ENCODE measurements at places on chromosomes 3 and 15. TPM values are rescaled to one million over a fixed set of nuclear protein-coding genes. Genes with fewer than 3 reads are reported as not detected.
A peak's percentile ranks its signal among the peaks of the same experiment; 100 is the strongest.

GRCh38 chr15:77819851-77820728 lies 187.4 kb upstream of the LINGO1 start:
- no peaks in the 10 kb centered on the region for H3K36me3 ChIP-seq
- H3K4me3 ChIP-seq: no peak overlapping the region
- H3K27me3 ChIP-seq: peaks cover 61% of the 10 kb centered on the region
- no peak for DNase-seq
- no peak overlapping the region for H3K27ac ChIP-seq

DNA sequence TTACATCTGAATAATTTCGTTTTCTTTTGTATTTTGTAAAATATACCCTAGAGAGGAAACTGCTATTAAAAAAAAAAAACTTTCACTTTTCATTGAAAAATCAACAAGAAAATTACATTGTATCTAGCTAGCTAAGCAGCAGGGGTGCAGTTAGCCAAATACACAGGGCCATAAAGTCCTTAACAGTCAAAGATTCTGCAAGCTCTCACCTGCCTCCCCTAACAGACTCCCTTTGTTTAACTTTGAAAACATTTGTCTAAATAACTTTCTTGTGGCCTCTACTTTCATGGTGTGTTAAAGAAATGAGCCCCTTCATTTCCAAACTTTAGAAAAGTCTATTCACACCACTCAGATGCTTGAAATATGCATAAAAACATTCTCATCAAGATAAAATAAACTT lies 23.3 kb downstream of the CBLB start:
- DNase-seq: no peak
- H3K4me1 ChIP-seq: peaks cover 32% of the 10 kb centered on the region
- H3K27me3 ChIP-seq: no peaks in the 10 kb centered on the region

GRCh38 chr3:150145659-150146058 lies 175.0 kb upstream of the PFN2 start:
- H3K27ac ChIP-seq: peak overlapping the region; percentile 11
- H3K4me1 ChIP-seq: peaks cover 82% of the 10 kb centered on the region
- no peak for DNase-seq
- H3K36me3 ChIP-seq: peaks cover 7% of the 10 kb centered on the region

- peak overlapping the region; percentile 98 for H3K4me3 ChIP-seq
- peaks cover 7% of the 10 kb centered on the region for H3K27me3 ChIP-seq
- peak; percentile 55 for DNase-seq
- peaks cover 20% of the 10 kb centered on the region for H3K36me3 ChIP-seq
- H3K4me1 ChIP-seq: peaks cover 50% of the 10 kb centered on the region
Measured at GRCh38 chr15:96325541-96326327, 4.8 kb upstream of the NR2F2 start.

DNA sequence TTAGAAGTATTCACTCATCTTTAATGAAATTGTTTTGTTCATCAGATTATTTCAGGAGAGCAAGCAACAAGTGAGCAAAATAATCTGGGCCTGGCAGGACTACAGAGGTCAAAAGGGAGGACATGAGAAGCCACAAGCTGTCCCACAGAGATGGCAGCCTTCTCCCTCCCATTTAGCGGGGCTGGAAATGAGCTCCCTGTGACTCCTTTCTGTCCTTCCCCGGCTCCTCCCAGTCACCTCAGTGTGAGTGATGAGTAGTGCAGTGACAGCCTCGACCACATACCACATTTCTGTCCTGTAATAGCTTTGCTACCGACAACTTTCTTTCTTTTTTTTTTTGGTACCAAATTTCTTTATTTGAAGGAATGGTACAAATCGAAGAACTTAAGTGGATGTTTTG lies 38.0 kb downstream of the RAB7A start:
- peaks cover 53% of the 10 kb centered on the region for H3K4me1 ChIP-seq
- no peak for DNase-seq
- H3K36me3 ChIP-seq: peaks cover 20% of the 10 kb centered on the region
- H3K4me3 ChIP-seq: no peak overlapping the region

DNA sequence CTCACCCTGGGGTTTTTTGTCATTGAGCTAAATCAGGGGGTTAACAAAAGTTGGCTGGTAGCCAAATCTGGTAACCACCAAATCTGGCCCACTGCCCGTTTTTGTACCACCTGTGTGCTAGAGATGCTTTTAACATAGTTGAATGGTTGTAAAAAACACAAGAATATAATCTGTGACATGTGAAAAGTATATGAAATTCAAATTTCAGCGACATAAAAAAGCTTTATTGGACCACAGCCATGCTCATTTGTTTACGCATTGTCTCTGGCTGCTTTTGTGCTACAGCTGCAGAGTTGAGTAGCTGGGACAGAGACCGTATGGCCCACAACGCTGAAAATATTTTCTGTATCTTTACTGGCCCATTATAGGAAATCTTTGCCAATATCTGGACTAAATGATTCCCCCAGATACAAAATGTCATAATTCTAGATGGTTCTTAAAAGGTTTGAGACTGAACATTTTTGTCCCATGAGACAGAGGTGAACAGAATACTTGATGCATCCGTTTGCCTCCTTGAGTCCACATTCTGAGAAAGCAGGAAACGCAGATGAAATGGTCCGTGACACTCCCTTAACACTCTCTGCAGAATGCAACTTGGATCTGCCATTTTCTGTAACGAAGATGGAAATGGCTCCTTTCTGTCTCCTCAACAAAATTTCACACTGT lies 120.9 kb upstream of the PDZRN3 start:
- H3K27ac ChIP-seq: no peak overlapping the region
- peaks cover under 1% of the 10 kb centered on the region for H3K4me1 ChIP-seq
- H3K4me3 ChIP-seq: no peak overlapping the region
- no peak for DNase-seq
- H3K27me3 ChIP-seq: peaks cover 1% of the 10 kb centered on the region

DNA sequence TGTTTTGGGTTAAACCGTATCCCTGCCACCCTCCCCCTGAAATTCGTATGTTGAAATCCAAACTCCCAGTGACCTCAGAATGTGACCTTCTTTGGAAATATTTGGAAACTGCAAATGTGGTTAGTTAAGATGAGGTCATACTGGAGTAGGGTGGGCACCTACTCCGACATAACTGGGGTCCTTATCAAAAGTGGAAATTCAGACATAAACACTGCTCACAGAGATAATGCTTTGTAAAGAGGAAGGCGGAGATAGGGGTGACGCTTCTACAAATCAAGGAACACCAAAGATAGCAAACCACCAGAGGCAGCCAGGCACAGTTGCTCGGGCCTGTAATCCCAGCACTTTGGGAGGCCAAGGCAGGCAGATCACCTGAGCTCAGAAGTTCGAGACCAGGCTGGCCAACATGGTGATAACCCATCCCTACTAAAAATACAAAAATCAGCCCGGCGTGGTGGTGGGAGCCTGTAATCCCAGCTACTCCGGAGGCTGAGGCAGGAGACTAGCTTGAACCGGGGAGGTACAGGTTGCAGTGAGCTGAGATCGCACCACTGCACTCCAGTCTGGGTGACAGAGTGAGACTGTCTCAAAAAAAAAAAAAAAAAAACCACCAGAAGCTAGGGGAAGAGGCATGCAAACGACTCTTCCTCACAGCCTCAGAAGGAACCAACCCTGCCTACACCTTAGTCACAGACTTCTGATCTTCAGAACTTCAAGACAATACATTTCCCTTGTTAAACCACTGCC lies 51.1 kb upstream of the CHD2 start:
- no peak overlapping the region for H3K4me3 ChIP-seq
- no peaks in the 10 kb centered on the region for H3K36me3 ChIP-seq
- H3K4me1 ChIP-seq: peaks cover 31% of the 10 kb centered on the region
- no peaks in the 10 kb centered on the region for H3K27me3 ChIP-seq

- H3K36me3 ChIP-seq: peaks cover 12% of the 10 kb centered on the region
- H3K4me3 ChIP-seq: no peak overlapping the region
- H3K27me3 ChIP-seq: peaks cover 2% of the 10 kb centered on the region
- no peak for DNase-seq
- H3K4me1 ChIP-seq: peaks cover 56% of the 10 kb centered on the region
- no peak overlapping the region for H3K27ac ChIP-seq
Measured at GRCh38 chr3:192825216-192825615, 92.4 kb downstream of the MB21D2 start.

DNA sequence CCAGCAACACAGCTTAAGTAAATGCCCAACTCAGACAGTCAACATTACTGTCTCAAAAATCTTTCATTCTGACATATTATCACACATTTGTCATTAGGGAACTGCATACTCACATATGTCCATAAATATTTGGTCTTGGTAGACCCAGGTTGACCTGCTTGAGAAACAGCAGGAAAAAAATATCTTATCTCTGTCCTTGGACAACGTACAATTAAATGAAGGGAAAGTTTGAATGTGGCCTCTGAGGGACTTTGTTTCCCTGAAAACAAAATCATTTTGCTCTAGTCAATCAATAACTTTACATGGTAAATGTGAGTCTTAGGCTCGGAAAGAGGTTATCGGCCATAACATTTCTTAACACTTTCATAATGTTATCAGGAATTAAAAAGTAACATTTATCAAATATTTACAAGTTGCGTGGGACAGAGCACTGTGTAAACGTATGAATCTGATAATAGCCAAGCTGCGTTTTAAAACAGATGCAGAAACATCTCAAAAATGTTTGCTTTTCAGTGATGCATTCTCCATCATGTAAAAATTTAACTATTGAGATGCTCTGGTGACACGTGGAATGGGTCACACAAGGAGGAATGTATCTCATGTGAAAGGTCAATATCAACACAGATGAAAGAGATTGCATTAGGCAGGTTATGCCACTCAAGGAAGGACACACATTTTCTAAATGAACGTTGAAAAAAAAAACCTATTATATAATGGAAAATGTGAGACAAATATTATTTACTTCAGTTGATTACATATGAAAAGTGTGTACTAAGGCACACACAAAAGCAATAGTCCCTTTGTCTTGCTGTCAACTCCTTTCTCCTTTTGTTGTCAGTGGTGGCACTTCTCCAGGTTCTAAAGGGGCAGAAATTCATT lies 304.4 kb downstream of the WDR72 start:
- H3K27ac ChIP-seq: no peak overlapping the region
- H3K36me3 ChIP-seq: no peaks in the 10 kb centered on the region
- no peaks in the 10 kb centered on the region for H3K27me3 ChIP-seq
- no peak overlapping the region for H3K4me3 ChIP-seq
- no peak for DNase-seq

- no peak overlapping the region for H3K27ac ChIP-seq
- H3K4me1 ChIP-seq: peaks cover 8% of the 10 kb centered on the region
- peaks cover 2% of the 10 kb centered on the region for H3K27me3 ChIP-seq
- peaks cover 9% of the 10 kb centered on the region for H3K36me3 ChIP-seq
Measured at GRCh38 chr3:174110761-174111160, 713.2 kb downstream of the NLGN1 start.

- peaks cover 3% of the 10 kb centered on the region for H3K27me3 ChIP-seq
- peaks cover 55% of the 10 kb centered on the region for H3K4me1 ChIP-seq
- DNase-seq: no peak
- no peaks in the 10 kb centered on the region for H3K36me3 ChIP-seq
Measured at GRCh38 chr3:58202917-58203360, 7.8 kb downstream of the DNASE1L3 start.

DNA sequence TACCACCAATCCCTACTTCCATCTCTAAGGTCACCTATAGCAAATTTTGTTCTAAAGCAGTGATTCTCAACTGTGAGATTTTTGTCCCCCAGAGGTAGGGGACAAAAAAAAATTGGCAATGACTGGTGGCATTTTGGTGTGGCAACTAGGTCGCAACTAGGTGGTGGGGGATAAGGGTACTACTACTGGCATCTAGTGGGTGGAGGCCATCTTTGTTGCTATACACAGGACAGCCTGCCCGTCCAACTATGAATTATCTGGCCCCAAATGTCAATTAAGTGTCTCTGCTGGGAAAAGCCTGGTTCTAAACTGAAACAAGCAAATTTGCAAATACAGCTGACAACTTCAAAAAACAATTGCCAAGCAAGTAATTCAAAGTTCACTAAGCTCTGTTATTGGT lies 1.4 kb downstream of the MTMR10 start:
- H3K4me1 ChIP-seq: peaks cover 49% of the 10 kb centered on the region
- H3K36me3 ChIP-seq: peaks cover 28% of the 10 kb centered on the region
- peak overlapping the region; percentile 96 for H3K4me3 ChIP-seq
- peak overlapping the region; percentile 93 for H3K27ac ChIP-seq
- DNase-seq: no peak
- no peaks in the 10 kb centered on the region for H3K27me3 ChIP-seq

DNA sequence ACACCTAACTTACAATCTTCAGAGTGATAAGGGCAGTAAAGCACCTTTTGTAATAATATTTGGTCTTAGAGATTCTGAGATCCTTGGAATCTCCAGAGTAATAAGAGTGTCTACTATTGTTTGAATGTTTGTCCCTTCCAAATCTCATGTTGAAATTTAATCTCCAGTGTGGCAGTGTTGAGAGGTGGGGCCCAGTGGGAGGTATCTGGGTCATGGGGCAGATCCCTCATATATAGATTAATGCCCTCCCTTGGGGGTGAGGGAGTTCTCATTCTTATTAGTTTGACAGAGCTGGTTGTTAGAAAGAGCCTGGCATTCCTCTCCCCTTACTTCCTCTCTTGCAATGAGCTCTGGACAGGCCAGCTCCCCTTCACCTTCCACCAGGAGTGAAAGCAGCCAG lies 16.0 kb downstream of the DZIP1L start:
- H3K36me3 ChIP-seq: peaks cover 26% of the 10 kb centered on the region
- no peak overlapping the region for H3K4me3 ChIP-seq
- no peaks in the 10 kb centered on the region for H3K27me3 ChIP-seq
- H3K27ac ChIP-seq: no peak overlapping the region

GRCh38 chr3:197203714-197204146 lies 94.7 kb downstream of the DLG1 start:
- H3K4me3 ChIP-seq: no peak overlapping the region
- no peaks in the 10 kb centered on the region for H3K27me3 ChIP-seq
- peaks cover 61% of the 10 kb centered on the region for H3K4me1 ChIP-seq
- H3K27ac ChIP-seq: no peak overlapping the region
- no peaks in the 10 kb centered on the region for H3K36me3 ChIP-seq

DNA sequence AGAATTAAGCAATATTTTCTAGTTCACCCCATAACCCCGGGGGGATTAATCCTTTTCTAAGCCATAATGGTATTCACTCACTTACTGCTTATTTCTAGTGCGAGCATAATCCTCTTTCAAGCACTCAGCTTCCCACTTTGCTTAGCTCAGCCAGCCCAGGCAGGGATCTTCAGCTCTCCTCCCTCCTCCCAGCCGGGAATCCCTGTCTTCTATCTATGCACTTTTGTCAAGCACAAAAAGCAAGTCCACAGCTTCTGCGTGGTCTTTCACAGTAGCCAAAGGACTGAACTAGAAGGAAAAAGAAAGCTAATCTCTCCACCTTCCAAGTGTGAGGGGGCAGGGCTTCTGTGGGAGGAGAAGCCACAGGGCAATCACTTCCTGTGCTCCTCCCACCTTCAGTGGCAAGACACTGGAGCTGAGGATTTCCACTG lies 62.8 kb downstream of the PEX5L start:
- no peak for DNase-seq
- peaks cover 28% of the 10 kb centered on the region for H3K4me1 ChIP-seq
- H3K27ac ChIP-seq: no peak overlapping the region
- no peaks in the 10 kb centered on the region for H3K27me3 ChIP-seq
- no peaks in the 10 kb centered on the region for H3K36me3 ChIP-seq

The C3orf85 gene
- not detected for total RNA-seq

The TRIM42 gene
- total RNA-seq: not detected

The CLDN1 gene
- total RNA-seq: 0.61 TPM

The ADGRG7 gene
- not detected for total RNA-seq

The CALML4 gene
- 1.2 TPM for total RNA-seq

The ISLR gene
- 6.3 TPM for total RNA-seq

The GXYLT2 gene
- total RNA-seq: 4.2 TPM

The CTXN2 gene
- total RNA-seq: not detected

The FILIP1L gene
- total RNA-seq: 49.7 TPM

The ALS2CL gene
- 2.2 TPM for total RNA-seq
